ENCODE measurements at places on chromosomes 2 and 18.
A peak's percentile ranks its signal among the peaks of the same experiment; 100 is the strongest.

DNA sequence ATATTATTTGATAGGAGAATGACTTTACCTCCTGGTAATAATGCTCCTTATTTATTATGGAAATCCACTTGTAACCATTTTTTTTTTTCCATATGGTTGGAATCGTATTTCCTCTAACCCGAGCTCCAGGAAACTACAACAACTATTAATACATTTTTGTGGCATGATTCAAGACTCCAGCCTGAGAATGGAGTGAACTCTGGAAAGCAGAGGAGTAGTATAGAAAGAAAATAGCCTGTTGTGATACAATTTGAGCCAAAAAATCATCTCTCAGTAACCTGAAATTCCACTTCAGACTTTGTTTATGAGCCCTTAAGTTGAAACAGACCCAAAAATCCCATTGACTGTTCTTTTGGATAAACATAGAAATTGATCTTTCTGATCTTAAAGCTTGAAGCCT lies 921.1 kb downstream of the SOCS6 start:
- DNase-seq: peak; percentile 1

GRCh38 chr2:48651158-48651790 lies 33.6 kb downstream of the GTF2A1L start:
- peak; percentile 88 for DNase-seq

DNA sequence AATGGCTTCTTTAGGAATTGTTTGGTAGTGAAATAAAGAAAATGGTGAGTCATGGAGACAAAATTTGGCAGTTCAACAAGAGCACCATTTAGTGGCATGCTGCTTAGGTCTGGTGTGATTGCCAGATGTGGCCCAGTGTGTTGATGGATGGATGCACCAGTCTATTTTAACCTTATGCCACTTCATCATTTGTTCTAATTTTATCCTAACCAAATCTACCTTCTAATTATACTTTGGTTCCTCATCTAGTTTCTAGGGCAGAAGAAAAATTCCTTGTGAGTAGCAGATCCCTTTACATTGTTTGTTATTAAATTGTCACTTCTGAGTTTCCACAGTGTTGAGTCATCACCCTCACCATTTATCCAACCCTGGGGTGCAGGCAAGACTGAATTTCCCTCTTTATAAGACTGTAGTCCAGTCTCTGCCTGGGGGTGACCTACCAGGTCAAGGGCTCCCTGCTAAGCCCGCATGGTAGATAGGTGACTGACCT lies 32.5 kb downstream of the NABP1 start:
- DNase-seq: peak; percentile 90

GRCh38 chr2:203790134-203790852 lies 77.3 kb upstream of the CTLA4 start:
- DNase-seq: peak; percentile 34

DNA sequence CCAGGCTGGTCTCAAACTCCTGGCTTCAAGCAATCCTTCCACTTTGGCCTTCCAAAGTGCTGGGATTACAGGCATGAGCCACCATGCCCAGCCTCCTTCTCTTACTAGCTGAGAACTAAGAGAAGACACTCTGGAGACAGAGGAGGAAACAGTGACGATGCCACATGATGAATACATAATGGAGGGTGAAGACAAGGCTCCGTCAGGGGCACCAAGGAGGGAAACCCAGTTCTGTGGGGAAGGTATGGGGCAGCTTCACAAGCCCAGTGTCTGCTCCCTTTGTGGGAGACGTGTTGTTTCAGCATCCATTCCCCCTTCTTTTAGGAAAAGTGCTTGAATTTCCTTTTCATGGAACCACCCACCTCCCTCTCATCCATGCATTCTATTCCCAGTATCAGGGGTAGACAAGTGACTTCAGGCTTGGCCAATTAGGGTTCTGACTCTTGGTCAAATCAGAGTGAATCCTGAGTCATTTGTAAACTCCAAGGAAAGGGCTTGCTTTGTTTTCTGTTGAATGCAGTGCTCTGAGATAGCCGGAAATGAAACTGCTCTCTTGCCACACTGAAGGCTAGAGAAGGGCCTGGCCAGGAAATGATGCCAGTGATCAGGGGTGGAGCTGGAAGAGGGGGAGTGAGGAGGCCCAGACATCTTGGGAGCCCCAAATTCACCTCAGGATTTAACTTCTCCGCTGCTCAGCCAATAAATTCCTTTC lies 23.7 kb downstream of the TMEM127 start:
- DNase-seq: peak; percentile 36

GRCh38 chr18:49344096-49344495 lies 116.3 kb downstream of the DYM start:
- DNase-seq: no peak

- peak; percentile 90 for DNase-seq
These were observed at the start of gene RAD51AP2 for GRCh38 chr2:17518212-17519154. Gene RAD51AP2, minus strand, starts transcription at chr2:17518440. Its CDS starts 25 bp downstream, at chr2:17518415.

DNA sequence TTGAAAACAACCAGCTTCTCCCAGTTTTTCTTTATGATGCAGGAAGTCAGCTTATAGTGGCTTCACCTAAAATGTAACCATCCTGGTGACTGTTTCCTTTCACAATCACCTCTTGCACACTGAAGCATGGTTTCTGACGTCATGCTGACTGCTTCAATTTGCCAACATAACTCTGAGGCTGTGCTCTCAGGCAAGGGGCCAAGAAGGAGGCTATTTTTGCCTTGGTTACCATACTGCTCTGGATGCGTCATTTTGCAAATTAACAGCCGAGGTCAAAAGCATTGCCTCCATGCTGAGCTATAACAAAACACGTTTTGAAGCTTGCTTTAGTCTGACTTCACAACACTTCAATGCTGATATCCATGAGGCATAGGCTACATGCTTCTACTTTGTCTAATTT lies 397.8 kb downstream of the METTL4 start:
- DNase-seq: peak; percentile 85

DNA sequence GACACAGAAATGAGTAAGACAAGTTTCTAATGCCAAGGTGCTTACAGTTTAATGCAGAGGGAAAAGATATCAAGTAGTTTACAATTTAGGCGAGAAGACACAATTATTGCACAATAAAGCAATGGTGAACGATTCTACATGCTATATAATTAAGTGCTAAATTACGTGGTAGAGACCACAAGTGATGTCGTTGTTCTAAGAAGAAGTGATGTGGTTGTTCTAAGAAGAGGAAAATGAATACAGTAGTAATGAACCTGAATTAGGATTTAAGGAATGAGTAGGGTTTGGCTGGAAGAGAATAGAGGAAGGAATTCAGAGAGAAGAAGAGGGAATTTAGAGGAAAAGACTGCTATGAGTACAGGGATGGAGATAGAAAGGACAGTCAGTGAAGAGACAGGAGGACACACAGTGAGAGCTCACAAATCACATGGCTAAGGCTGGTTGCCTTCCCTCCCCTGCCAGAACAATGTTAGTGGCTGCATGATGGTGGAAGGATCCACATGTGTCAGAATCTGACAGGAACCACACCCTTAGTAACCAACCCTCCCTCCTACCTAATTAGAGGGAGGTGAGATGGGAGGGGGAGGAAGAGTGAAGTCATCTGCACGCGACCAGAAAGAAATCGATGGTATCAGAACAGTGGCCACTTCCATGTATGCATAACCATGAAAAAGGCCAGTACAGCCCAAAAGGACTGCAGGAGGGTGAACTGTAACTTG lies 44.7 kb downstream of the M1AP start:
- DNase-seq: no peak

- no peak for DNase-seq
These were observed 531.1 kb downstream of the LRP1B start for GRCh38 chr2:141599721-141600120.

GRCh38 chr2:159558479-159558878 lies 57.9 kb downstream of the BAZ2B start:
- DNase-seq: no peak

- DNase-seq: no peak
These were observed 5.7 kb downstream of the CKAP2L start for GRCh38 chr2:112758711-112759110.

DNA sequence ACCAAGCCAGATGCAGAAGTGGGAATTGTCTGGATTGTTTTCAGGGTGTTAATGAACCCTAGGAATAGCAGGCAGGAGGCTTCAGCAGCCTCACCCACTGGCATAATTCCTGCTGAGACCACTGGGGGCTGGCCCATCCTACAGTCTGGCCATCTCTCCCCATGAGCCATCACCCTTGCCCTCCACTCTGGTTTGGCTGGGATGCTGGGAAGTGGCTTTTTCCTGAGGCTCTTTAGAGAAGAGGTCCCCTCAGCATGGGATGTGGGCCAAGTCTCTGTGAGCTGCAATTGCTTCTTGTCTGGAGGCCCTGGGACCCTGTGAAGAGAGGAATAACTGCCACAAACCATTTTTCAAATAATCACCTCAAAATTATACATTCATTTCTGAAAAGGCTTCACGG lies 4.0 kb downstream of the TCF7L1 start:
- no peak for DNase-seq

GRCh38 chr2:233972941-233973575 lies 55.9 kb downstream of the TRPM8 start:
- no peak for DNase-seq

DNA sequence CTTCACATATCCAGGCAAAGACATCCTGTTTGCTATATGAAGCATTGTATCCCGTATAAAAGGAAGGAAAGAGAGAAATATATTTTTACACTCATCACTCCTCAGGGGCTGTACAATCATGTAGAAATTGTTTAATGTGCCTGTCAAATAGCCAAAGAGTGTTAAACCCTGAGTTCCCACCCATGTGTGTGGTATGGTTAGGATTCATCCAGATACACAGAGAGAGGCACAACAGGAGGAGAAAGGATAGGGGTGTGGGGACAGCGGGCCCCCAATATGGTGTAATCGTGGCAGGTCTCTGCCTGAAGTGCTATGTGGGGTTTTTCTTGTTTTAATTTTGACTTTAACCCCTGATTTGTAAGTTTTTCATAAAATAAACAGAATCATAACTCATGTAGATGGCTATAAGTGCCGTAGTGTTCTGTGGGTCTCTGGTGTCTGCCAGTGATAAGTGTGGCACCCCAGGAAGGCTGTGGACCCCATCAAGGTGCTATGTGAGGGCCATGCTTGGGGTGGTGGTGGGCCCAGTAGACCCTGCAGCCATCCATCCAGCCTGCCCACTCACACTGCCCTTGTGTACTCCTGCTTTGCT lies 10.2 kb upstream of the IL18R1 start:
- no peak for DNase-seq

DNA sequence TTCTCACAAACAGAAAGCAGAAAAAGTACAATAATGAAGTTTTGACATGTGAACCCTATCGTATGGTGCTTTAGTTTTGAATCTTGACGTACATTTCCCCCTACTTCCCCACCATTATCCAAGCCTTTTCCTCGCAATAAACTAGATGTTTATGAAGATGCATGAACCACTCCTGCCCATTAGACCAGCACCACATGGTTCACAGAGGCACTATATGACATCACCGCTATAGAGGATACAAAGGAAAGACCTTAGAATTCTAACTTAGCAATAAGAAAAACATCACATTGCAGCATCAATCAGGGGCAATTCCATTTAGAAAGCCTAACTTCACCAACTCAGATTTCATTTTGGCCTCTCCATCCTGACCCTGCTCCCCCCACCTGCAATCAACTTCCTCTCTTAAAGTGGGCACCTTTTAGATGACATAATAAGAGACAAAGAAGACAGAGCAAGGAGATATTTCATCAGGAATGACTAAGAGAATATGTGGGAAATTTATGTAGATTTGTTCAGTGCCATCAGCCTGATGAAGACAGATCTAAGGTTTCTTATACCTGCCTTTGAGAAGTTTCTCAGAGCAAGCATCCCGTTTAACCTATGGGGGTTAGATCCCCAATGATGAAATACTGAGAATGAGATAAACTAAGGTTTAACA lies 124.9 kb downstream of the PIGN start:
- no peak for DNase-seq

GRCh38 chr2:226077841-226078240 lies 678.3 kb downstream of the NYAP2 start:
- no peak for DNase-seq

GRCh38 chr2:133879703-133880102 lies 311.4 kb upstream of the NCKAP5 start:
- no peak for DNase-seq

DNA sequence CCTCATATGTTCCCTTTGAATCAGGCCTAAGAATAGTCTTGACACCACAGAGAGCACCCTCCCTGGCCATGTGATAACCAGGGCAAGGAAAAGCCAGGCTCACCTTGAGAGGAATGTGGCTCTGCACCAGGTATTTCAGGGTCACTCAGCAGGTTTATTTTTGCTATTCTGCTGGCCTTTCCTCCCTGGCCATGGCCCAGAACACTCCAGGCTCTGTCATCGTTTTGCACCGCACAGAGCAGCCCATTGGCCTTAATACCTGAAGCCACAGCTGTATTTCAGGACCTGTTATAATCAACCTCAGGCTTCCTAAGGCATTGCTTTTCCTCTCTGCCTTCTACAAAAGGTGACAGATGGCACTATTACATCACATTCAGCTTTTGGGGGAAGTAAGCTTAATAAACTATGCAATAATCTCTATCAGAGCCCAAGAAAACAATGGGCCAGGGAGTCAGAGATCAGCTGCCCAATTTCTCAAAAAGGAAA lies 668.3 kb downstream of the IRS1 start:
- DNase-seq: no peak

GRCh38 chr2:232632904-232633412 lies 446 bp upstream of the EFHD1 start:
- DNase-seq: no peak

- DNase-seq: no peak
These were observed 44.4 kb downstream of the LCT start for GRCh38 chr2:135792401-135793150.

GRCh38 chr2:216142540-216142939 lies 33.4 kb downstream of the XRCC5 start:
- peak; percentile 91 for DNase-seq

DNA sequence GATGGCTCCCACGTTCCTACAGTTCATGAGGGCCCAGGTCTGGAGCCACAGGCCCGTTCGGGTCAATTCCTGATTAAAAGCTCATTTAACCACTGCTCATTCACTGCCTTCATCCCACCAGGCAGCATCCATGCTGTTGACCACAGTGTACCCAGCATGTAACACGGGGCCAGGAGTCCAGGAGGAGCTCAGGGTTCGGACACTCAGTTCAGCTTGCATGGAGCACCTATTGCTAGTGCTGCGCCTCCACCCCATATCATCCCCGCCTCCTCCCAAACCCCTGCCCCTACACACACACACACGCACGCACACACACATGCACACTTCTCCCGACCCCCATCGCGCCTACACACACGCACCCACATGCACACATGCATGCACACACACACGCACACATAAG lies 72.9 kb upstream of the SNTG2 start:
- DNase-seq: no peak

DNA sequence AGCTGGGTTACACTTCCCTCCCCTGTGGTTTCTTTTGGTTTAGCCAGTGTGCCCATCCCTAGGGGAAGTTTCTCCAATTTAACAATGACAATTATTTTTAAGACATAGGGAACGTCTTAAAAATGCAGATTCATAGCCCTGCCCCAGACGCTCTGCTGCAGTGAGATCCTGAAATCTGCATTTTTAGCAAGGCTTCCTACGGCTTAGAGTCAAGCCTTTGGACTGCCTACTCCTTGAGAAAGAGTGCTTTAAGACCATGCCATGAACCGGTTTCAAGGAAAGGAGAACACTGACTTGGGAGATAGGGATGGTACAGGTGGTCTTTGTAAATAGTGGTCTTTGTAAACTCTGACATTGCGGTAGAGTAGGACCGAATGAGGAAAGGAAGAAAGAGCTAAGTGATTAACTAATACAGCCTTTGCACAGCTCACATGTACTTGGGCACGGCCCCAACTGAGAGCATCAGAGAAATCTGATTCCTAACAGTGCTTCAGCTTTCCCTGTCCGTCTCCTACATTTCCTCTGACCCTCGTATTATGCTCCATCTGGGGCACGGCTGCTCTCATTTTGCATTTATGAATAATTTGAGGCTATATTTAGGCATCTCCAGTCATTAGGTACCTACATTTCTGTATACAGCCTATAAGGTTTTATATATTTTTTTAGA lies 217.6 kb upstream of the TANK start:
- DNase-seq: peak; percentile 53

- no peak for DNase-seq
These were observed 72.5 kb downstream of the NOL10 start for GRCh38 chr2:10617241-10617640.

Data from fibroblast of skin of abdomen (primary cell).